ENCODE measurements at places on chromosomes 4 and X.

DNA sequence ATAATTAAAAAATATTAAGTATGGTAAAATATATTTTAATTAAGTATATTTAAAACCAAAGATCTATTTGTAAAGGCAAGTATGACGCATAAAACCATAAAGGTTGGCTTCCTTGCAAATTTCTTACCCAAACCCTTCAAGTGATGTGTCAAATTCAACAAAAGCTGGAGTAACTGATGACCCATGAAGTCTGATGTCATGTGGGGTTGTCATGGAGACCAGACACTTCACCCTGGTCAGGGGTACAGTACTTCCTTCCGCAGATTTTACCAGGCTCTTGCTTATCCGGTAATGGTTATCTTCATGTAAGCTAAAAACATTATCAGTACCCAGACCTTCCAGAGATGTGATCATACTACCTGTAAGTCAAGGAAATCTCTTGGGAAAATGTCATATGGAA is 170.1 kb downstream of the WDFY3 start:
- H3K4me1 ChIP-seq = no peaks in the 10 kb centered on the region
- no peaks in the 10 kb centered on the region for H3K36me3 ChIP-seq
- no peak overlapping the region for H3K27ac ChIP-seq
- DNase-seq = no peak

- H3K36me3 ChIP-seq = peaks cover 28% of the 10 kb centered on the region
- peak overlapping the region; percentile 97 for H3K27ac ChIP-seq
- H3K4me3 ChIP-seq = peak overlapping the region; percentile 95
- peaks cover 47% of the 10 kb centered on the region for H3K4me1 ChIP-seq
Observed at GRCh38 chr4:113760795-113761619, 531 bp downstream of the CAMK2D start.

DNA sequence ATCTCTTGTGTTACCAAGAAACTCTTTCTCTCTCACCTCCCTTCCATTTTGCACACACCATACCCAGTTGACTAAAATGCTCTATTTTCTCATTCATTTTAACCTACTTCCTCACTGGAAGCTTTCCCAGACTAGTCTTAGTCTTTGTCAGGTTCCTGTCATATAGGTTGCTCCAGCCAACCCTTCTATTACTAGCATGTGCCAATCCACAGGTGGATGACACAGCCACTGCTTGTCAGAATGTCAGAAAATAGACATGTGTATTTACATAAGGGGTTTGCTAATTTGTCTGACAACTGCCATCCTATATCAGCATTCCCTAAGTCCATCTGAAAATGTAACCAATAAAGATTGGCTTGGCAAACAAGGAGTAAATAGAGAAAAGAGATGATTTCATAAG is 239.2 kb upstream of the SMIM31 start:
- no peak overlapping the region for H3K4me3 ChIP-seq
- no peaks in the 10 kb centered on the region for H3K4me1 ChIP-seq
- no peaks in the 10 kb centered on the region for H3K36me3 ChIP-seq
- H3K27me3 ChIP-seq = no peaks in the 10 kb centered on the region
- H3K27ac ChIP-seq = no peak overlapping the region

GRCh38 chr4:178387756-178388155 is 945.5 kb upstream of the AGA start:
- no peak overlapping the region for H3K4me3 ChIP-seq
- no peak for DNase-seq
- no peaks in the 10 kb centered on the region for H3K36me3 ChIP-seq
- H3K27ac ChIP-seq = no peak overlapping the region
- no peaks in the 10 kb centered on the region for H3K27me3 ChIP-seq
- H3K4me1 ChIP-seq = no peaks in the 10 kb centered on the region

DNA sequence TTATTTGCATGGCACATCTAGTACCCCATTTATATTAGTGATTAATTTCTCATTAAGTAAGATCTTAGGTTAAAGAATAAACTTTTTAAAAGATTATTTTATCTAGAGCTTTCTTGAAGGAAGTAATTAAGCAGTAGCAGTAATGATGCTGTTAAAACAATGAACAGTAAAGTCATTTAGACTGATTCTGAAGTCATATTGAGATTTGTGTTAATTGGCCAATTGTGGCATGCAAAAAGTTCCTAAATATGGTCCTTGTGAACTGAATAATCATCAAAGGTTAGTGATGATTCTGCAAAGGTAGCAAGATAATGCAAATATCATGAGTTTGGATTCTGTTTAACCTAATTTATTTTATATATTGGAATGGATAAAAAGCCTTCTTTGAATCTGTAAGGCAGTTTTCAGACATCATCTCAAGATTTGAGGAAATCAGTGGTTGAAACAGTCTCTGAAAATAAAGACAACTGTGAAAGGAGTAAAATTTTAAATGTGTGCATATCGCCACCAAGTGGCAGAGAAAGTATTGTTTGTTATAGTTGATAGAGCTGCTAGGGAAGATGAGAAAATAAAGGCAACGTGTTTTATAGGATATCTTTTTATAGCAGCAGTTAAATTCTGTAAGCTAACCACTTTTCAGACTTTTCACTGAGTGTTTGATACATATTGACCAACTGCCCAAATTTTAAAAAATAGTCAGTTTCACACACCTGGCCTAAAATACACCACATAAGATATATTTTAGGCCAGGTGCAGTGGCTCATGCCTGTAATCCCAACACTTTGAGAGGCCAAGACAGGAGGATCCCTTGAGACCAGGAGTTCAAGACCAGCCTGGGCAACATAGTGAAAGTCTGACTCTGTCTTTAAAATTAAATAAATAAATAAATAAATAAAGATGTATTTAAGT is 79.6 kb downstream of the CCKAR start:
- no peak overlapping the region for H3K4me3 ChIP-seq
- H3K36me3 ChIP-seq = peaks cover 61% of the 10 kb centered on the region
- H3K27ac ChIP-seq = no peak overlapping the region
- peaks cover 17% of the 10 kb centered on the region for H3K4me1 ChIP-seq
- peak; percentile 85 for DNase-seq
- H3K27me3 ChIP-seq = no peaks in the 10 kb centered on the region

- H3K27me3 ChIP-seq = peaks cover 1% of the 10 kb centered on the region
- no peaks in the 10 kb centered on the region for H3K36me3 ChIP-seq
- H3K4me3 ChIP-seq = no peak overlapping the region
- DNase-seq = no peak
Observed at GRCh38 chrX:53474707-53475106, 40.5 kb upstream of the HSD17B10 start.

GRCh38 chr4:17781300-17782287 is at the start of gene FAM184B:
Gene FAM184B (minus strand): TSS chr4:17781621. CDS start chr4:17781299, 322 bp downstream.
- H3K4me1 ChIP-seq = peaks cover 7% of the 10 kb centered on the region
- peaks cover 46% of the 10 kb centered on the region for H3K27me3 ChIP-seq
- H3K36me3 ChIP-seq = no peaks in the 10 kb centered on the region
- no peak within 1 kb of the TSS for H3K27ac ChIP-seq

DNA sequence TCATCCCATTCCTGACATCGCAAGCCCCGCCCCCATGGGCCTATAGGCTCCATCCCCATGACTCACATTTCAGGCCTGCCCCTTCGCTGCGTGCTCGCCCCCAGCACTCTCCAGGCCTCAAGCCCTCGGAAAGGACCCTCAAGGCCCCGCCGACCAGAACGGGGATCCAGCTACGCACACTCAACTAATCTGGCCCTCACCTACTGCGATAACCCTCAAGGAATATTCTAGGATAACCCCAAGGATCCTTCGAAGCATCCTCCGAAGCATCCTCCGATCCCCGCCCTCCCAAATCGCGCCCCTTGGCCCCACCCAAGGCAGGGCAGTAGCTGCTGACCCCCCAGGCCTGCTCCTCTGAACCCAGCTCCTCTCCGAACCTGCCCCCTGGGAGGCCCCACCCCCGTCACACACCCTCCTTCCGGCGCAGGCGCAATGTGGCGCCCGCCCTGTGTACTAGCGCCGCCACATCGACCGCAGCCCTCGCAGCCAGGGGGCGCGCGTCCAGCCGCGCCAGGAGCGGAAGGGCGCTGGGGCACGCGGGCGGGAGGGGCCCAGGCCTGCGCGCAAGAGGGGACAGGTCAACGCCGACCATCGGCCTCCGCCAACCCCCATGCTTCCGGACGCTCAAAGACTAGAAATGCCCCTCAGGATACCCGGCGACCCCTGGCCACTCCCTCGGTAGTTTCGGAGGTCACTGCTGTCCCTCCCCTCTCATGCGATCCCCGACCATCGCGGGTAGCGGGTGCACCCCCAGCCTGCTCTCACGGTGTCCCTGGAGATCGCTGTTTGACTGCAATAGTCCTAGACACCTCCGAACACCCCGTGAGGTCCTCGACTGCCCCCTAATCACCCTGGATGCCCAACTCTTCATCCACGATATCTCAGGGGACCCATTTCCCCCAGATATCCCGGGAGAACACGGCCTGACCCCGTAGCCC is 6.4 kb upstream of the MAGIX start:
- H3K27me3 ChIP-seq = peaks cover 2% of the 10 kb centered on the region
- H3K4me1 ChIP-seq = peaks cover 15% of the 10 kb centered on the region
- H3K4me3 ChIP-seq = peak overlapping the region; percentile 94
- H3K36me3 ChIP-seq = peaks cover 2% of the 10 kb centered on the region

DNA sequence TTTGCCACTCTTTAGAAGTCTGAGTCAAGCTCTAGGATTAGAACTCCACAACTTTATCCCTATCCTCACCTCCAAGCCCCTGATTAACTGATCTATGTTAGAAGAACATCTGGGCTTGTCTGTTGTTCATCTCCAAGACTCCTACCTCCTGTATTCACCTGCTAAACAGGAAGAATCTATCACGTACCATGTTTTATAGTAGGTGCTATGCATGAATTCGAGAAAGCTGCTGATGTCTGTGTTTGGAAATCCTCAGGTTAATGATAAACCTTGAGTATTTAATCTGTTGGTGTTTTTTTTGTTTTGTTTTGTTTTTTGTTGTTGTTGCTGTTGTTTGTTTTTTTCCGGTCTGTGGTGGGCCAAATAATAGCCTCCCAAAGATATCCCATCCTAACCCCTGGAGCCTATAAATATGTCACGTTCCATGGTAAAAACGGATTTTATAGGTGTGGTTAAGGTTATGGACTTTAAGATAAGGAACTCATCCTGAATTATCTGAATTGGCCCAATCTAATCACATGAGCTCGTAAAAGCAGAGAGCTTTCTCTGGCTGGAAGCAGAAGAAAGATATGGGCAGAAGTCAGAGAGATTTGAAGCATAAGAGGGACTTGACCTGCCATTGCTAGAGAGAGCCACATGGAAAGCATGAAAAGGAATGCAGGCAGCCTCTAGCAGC is 101.2 kb upstream of the DUSP21 start:
- H3K27me3 ChIP-seq = no peaks in the 10 kb centered on the region
- H3K4me3 ChIP-seq = no peak overlapping the region
- H3K36me3 ChIP-seq = no peaks in the 10 kb centered on the region
- no peak overlapping the region for H3K27ac ChIP-seq
- no peak for DNase-seq
- H3K4me1 ChIP-seq = no peaks in the 10 kb centered on the region

DNA sequence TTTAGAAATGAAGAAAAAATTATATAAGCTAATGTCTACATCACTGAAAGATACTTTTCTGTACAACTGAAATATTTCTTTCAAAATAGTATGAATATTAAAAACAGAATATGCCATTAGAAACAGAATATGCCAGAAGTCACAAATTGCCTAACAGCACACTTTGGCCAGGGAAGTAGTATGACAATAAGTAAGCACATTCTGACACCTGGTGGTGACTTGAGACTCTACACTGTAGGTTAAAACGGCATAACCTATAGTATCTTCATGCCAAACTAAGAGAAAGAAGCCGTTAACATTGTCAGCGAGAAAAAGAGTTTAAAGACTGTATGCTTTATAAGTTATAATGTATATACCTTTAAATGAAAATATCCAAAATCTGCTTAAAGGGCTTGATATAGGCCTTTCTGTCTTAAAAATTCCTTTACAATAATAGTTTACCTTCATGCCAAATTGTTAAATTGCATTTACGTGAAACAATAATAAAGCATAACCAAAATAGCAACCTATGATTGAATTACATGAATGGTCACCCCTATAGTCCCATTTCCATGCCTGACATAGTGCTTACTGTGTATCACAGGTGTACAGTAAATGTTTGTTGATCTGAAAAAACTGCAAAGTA is 32.8 kb downstream of the FAM13A start:
- peaks cover 2% of the 10 kb centered on the region for H3K4me1 ChIP-seq
- H3K27ac ChIP-seq = no peak overlapping the region
- no peaks in the 10 kb centered on the region for H3K27me3 ChIP-seq
- no peak overlapping the region for H3K4me3 ChIP-seq

- H3K4me3 ChIP-seq = no peak overlapping the region
- DNase-seq = no peak
- no peak overlapping the region for H3K27ac ChIP-seq
- H3K27me3 ChIP-seq = no peaks in the 10 kb centered on the region
- H3K36me3 ChIP-seq = no peaks in the 10 kb centered on the region
Observed at GRCh38 chr4:84856468-84857049, 109.9 kb downstream of the WDFY3 start.

- no peak overlapping the region for H3K4me3 ChIP-seq
- H3K27ac ChIP-seq = no peak overlapping the region
- no peak for DNase-seq
Observed at GRCh38 chrX:118760025-118760424, 32.6 kb downstream of the IL13RA1 start.

GRCh38 chrX:42975906-42976305 is 197.9 kb upstream of the PPP1R2C start:
- H3K27me3 ChIP-seq = no peaks in the 10 kb centered on the region
- H3K4me3 ChIP-seq = no peak overlapping the region
- H3K36me3 ChIP-seq = no peaks in the 10 kb centered on the region
- peaks cover 4% of the 10 kb centered on the region for H3K4me1 ChIP-seq

DNA sequence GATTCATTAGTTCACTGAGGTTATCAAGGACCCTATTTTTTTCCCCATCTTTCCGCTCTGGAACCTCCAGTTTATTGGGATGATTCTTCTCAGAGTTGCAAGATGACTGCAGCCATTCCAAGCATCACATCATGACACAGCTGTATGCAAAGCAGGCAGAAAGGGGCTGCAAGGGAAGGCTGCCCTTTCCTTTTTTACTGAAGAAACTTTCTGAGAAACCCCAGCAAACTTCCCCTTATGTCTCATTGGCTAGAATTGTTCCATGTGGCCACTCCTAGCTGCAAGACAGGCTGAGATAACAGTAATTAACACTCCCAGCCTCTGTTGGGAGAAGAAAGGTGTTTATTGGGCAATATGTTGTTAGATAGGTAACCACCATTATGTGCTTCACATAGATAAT is 102.6 kb downstream of the SATL1 start:
- no peaks in the 10 kb centered on the region for H3K4me1 ChIP-seq
- H3K27me3 ChIP-seq = no peaks in the 10 kb centered on the region
- H3K4me3 ChIP-seq = no peak overlapping the region
- no peak overlapping the region for H3K27ac ChIP-seq
- no peak for DNase-seq
- H3K36me3 ChIP-seq = no peaks in the 10 kb centered on the region

- H3K4me3 ChIP-seq = no peak overlapping the region
- no peak overlapping the region for H3K27ac ChIP-seq
- H3K36me3 ChIP-seq = peaks cover 11% of the 10 kb centered on the region
- H3K27me3 ChIP-seq = no peaks in the 10 kb centered on the region
Observed at GRCh38 chr4:184617600-184618196, 31.5 kb downstream of the CASP3 start.

DNA sequence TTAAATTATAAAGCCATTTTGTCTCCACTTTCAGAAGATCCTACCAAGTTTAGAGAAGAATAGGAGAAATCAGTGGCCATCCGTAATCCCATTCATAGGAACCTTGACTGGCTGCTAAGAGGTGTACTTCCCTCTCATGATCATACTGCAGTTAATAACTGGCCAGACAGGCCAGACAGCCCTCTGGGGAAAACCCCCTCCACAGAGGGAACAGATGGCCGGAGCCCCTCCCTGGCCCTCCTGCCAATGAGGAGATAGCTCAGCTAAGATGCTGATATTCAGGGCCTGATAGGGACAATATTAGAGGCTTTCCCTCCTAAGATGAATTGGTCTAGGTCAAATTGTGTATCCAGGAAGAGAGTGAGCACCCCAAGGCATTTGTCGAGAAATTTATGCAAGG is 200.0 kb upstream of the MAOA start:
- no peaks in the 10 kb centered on the region for H3K27me3 ChIP-seq
- no peak for DNase-seq
- no peak overlapping the region for H3K4me3 ChIP-seq
- H3K27ac ChIP-seq = no peak overlapping the region
- no peaks in the 10 kb centered on the region for H3K36me3 ChIP-seq

Measured in activated CD4-positive, alpha-beta T cell treated with anti-CD3 and anti-CD28 coated beads, Interleukin-2, amount 10 ng/mL, durations not matched to agents 24 days and 14 days (primary cell).